ENCODE measurements at places on chromosomes 2 and 18.
A peak's percentile ranks its signal among the peaks of the same experiment; 100 is the strongest.

DNA sequence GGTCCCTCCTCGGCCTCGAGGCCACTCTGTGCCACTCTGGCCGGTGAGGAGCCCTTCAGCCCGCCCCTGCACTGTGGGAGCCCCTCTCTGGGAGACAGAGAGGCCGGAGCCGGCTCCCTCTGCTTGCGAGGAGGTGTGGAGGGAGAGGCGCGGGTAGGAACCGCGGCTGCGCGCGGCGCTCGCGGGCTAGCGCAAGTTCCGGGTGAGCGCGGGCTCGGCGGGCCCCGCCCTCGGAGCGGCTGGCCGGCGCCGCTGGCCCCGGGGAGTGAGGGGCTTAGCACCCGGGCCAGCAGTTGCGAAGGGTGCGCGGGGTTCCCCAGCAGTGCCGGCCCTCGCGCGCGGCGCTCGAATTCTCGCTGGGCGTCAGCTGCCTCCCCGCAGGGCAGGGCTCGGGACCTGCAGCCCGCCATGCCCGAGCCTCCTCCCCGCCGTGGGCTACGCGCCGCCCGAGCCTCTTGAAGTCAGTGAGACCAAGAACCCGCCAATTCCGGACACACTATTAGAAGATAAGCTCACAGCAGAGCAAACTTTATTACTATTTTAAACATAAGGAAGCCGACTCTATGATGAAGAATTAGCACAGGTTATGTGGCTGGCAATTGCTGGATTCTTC, 825.8 kb upstream of the FANCL start:
- DNase-seq, result no peak

- peak; percentile 59 for DNase-seq
Measured at GRCh38 chr2:9638532-9638931, 7.7 kb upstream of the YWHAQ start.

DNA sequence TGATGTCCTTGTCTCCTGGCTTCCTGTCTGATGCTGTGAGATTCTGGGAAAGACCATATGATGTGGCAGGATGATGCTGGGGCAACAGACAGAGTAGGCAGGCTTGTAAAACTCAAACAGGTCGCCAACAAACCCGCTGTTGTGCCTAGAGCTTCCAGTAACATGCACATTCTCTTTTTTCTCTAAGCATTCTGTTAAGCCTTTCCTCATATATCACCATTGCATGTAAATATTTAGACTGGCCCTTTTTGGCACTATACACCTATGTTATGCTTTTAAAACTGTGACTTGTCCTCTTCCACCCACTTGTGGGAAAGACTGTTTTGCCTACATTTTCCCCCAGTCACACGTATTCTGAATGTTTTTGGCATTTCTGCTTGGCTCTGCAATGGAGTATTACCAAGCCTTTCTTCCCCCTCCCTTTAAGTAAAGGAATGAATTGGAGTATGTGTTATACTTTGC, 250.4 kb upstream of the TANK start:
- DNase-seq, result no peak

DNA sequence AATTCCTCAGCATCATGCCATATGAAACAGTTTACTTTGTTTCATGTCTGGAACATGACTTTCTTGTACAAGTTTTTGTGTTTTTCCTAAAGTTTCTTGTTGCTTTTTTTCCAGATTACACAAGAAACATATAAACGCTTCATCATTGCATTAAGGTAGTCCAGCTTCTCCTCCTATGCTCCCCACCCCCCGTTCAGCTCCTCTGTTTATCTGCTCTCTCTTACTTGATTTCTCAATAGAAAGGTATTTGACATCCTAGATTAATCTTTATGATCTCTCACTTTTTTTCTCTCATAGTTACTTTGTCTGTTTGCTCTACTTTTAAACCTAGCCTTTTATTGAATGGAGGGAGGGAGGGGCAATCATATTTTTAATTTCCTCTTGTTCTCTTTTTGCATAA, 25.4 kb downstream of the SLC40A1 start:
- no peak for DNase-seq

DNA sequence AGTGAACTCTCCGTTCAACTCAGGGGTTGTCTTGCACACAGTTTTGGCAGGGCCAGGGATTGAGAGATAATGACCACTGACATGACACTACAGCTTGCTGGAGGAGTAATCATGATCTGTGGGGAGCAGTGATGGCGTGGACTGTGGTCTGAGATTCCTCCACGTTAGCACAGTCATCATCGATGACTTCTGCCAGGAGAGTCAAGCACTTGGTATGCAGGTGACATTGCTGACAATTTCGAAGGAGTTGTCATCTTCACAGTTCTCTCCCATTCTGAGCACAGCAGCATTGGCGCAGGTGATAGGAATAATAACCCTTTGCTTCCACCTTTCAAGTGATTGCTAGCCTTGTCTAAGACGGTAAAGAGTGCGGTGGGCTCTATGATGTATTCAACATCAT, 79.8 kb downstream of the SGPP2 start:
- DNase-seq, result no peak

DNA sequence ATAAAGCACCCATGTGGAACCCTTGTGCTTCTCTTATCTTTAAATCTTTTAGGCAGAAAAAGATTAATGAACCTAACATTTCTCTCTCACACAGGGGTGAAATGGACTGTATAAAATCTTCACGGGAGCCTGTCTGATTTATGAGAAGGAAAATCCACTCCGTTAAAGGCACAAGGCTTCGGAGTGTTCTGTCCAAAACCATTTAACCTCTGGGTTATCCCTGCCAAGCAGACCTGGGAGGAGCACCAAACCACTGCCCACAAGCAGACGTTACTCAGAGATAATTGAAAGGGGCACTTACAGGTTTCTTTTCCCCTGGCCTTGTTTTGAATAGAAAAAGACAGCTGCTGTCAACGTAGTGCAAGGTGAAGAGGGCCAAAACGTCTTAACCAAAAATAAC, 184.4 kb upstream of the DOK6 start:
- DNase-seq, result no peak

DNA sequence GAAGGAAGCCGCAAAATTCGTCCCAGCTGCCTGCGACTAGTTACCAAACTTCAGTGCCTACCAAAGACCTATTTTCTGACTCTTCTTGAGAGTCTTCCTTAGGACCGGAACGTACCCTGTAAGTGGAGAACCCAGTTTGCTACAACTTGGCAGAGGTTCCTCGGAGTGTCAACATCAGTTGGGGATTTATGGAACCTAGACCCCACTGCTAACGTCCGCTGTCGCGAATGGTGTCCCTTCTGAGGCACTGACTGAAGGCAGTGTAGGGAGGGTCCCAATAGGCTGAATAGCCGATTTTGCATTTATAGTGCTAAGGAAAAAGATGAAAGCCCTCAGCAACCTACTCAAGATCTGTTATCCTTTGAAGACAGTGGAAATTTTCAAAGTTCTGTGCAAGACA, 568 bp upstream of the STK17B start:
- DNase-seq, result peak; percentile 49

DNA sequence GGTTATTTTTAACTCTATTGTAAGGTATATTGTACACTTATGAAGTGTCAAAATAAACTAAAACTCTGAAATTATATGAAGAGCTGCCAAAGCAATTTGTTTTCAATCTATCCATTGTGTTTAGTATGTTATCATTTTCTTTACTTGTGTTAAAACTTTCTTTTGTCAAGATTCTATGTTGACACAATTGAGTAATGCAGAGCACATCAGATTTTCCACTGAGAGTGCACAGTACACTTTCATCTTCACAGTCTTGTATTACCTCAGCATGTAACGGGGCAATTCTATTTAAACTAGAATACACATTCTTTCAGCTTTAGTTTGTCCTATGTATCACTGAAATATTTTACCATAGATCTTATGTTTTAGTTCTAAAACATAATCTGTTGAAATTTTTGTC, 304.4 kb upstream of the ZC3H15 start:
- DNase-seq, result no peak

DNA sequence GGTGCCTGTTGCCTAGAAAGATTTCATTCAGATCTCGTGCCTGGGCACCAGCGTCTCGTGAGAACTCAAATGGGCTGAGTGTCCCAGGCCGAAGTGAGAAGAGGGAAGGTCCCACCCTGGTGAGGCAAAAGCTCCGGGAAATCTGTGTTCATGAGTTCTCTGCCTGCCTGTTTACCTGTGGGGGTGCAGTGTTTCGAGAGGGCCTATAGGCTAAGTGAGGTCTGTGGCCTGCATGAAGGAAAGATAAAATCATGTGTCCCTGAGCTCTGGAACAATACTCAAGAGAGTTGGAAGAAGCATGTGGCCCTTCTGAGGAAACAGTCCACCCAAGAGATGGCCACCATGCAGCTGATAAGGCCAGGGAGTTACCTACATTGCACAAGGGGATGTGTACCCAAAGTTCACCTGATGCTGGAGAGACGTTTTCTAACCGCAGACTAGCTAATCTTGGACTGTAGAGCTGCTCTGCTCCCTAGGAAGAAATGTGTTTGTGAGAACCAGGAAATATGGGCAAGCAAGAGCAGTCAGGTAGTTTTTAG, 63.5 kb upstream of the ST3GAL5 start:
- DNase-seq, result no peak

DNA sequence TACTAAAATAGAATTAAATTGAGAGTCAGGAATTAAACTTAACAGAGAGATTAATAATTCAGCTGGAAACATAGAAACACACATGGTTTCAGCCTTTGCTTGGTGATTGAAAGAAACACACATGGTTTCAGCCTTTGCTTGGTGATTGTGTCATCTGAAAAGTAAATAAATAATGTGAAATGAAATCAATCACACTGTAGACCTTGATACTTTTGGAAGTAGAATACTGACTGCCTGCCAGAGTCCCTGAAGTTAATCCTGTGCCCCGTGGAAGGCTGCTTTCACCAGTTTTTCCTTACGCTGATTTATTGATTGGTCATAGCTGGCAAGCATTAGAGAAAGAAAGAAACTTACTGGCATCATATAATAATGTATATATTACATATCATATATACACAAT, 1252.7 kb upstream of the FAM98A start:
- DNase-seq, result no peak

DNA sequence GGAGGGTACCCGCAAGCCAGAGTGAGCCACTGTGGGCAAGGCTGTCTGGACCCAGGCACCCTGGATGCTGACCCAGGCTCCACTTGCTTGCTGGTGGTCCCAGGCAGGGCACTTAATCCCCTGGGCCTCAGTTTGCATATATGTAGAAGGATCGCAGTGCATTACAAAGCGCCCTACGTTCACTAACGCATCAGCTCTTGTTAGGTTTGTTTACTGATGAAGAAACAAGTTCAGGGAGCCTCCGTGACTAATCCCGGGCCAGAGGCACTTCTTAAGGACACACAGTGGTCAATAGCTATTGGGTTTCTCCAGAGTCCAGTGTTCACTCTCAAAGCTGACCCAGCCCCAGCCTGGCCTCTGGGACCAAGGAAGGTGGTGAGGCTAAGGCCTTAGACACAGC, 70.2 kb downstream of the LBH start:
- DNase-seq, result no peak

- DNase-seq, result no peak
Measured at GRCh38 chr2:100228967-100229366, 86.6 kb upstream of the AFF3 start.

- no peak for DNase-seq
Measured at GRCh38 chr2:178630581-178630980, 150.3 kb downstream of the PLEKHA3 start.

- no peak for DNase-seq
Measured at GRCh38 chr2:151481744-151482143, 72.0 kb downstream of the RIF1 start.

DNA sequence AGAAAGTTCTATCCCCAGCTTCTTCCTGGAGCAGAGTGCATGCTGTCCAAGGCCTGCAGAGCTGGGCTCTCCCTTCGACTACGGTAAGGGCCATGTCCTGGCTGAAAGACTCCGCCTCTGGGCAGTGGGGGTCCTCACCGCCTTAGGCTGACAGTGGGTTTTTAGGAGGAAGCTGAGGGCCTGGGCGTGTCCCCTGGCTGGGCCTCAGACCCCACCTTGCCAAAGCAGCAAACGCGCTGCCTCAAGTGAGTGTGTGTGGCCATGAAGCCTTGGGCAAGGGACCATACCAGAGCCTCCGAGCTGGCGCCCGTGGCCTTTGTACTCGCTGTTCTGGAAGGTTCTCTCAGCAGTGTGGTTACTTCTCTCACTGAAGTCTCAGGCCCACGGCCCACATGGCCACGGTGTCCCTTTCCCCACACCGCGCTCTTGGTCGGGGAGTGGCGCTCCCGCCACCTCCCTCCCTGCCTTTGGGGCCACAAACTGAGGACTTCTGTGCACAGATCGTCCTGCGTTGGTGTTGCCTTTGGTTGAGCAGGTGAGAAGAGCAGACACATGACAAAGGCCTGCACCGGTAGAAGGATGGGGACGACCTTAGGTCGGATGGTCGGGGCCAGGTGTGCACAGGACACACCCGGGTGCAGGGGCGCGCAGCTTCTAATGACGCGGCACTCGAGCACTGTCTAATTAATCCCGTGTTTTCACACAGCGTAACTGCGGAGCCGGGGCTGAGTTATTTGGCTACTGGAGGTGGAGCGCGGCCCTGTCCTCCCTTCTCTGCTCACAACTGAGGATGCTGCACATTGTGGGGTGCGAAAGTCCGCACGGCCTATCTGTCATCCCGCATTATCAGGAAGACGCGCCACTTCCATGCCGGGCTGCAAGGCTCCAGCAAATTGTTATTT, 121.6 kb downstream of the PTGR3 start:
- no peak for DNase-seq

GRCh38 chr2:221775096-221775495, 203.0 kb upstream of the EPHA4 start:
- DNase-seq, result no peak

- no peak for DNase-seq
Measured at GRCh38 chr2:132638313-132639040, 31.5 kb downstream of the LYPD1 start.

GRCh38 chr2:159022019-159022418, 53.6 kb downstream of the TANC1 start:
- DNase-seq, result no peak

GRCh38 chr2:88764850-88765153, 73.3 kb downstream of the RPIA start:
- no peak for DNase-seq

DNA sequence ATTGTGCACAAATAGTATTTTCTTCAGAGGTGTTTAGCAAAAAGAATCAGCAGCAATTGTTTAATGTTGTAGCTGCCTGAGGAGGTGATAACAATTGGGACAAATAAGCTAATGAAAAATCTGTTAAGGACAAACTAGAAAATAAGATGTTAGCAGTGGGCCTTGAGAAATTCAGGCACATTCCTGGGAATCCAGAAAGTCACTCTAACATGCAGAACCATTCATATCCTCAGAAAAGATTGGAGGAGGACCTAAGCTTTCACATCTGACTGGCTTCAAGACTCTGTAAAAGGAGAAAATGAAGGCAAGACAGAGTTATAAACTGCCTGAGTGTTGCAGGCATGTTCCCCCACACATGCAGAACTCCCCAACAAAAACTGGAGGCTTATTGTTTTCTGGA, 353.5 kb upstream of the RGPD4 start:
- no peak for DNase-seq

DNA sequence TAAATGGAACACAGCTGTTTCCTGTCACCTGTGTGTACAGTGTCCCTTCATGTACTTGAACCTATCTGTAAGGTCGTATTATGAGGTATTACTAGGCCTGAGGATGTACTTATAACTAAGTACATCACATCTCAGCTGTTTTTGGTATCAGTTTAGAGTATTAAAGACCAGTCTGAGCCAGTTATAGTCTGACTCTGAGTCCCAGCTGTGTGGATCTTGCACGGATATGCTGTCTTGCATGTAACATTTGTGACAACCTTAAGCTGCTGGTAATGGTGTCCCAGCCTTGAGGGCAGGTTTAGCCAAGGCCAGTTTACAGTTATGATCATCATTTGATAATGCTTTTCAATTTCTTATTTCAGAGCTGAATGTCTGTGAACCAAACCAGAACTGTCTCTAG, 496.3 kb downstream of the SLC4A3 start:
- DNase-seq, result no peak

Measured in SW 1271 (cell line).